ENCODE measurements at places on chromosomes 3 and 15.

DNA sequence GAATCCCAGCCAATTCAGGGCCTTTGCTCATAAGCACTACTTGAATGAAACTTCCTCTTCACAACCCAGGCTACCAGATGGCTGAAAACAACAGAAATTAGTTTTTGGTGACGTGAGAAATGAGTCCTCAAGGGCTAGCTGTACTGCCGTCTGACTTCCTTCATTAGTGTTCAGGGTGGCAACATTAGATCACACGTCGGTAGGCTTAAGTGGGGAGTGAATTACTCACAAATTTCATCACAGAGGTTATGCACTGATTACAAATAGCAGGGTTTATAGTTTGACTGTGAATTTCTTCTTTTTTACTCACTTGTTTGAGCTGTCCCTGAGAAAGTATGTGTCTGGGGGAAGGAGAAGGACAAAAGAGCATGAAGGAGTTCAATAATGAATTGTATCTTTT is 397.2 kb downstream of the GAP43 start:
- no peak for DNase-seq

DNA sequence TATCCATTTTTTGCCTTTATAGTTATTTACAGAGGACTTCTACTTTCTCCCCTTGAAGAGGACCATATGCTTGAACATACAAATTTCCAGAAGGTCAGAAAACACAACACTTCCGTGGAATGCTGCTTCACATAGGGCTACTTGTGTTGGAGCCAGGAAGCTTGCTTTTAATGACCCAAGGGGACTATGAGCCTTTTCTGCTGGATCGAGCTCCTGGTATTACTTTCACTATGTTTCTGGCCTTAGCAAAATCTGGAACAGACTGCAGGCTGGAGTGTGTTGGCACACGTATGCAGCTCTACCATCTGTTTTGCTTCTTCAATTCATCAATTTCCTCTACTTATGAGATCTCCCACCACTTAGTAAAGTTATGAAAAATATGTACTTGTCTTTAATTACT is 69.3 kb upstream of the CBLB start:
- DNase-seq = no peak

- no peak for DNase-seq
Observed at GRCh38 chr15:42576040-42576594, 711 bp downstream of the STARD9 start.

DNA sequence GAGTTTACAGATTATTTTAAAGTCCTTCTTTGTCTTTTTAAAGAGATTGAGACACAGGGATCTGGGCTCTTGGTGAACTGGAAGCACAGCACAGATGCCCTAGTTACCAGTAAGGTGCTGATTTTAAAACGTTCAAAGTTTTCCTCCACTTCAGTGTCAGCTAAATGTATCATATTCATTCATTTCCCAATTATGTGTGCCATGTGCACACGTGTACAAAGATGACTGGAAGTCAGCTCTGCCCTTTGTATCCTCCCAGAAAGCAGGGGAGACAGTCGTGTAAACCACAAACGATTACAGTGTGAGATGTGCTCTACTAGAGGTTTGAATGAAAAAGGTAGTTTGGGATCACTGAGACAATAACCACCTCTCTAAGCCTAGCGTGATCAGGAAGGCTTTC is 730 bp downstream of the ZKSCAN7 start:
- no peak for DNase-seq

DNA sequence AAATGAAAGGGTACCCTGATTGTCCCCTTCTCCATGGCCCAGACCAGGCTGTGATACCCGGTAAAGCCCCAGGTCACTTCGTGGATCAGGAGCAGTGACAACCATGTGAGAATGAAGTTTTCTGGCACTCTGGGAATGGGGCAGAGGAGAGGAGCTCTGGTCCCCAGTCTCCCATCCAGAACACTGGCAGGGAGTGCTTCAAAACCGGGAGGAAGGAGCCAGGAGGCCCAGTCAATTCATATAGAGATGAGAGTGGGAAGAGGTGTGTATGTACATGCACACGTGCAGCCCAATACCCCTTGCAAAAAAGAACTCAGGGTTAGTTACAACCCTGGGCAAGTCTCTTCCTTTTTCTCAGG is 101.4 kb upstream of the TLE3 start:
- DNase-seq = no peak
